ENCODE measurements at places on chromosomes 6 and 20. TPM values are rescaled to one million over a fixed set of nuclear protein-coding genes. Genes with fewer than 3 reads are reported as not detected.
A peak's percentile ranks its signal among the peaks of the same experiment; 100 is the strongest.

The TM9SF4 gene
- 37.9 TPM for total RNA-seq

The MAS1 gene
- not detected for total RNA-seq

The ZSWIM3 gene
- total RNA-seq: 3.3 TPM

The CDH26 gene
- 1.5 TPM for total RNA-seq

The OR2H2 gene
- not detected for total RNA-seq

The TFAP2B gene
- total RNA-seq: not detected

The FAM110A gene
- 15.4 TPM for total RNA-seq

The COL19A1 gene
- not detected for total RNA-seq

The HLA-DRB1 gene
- total RNA-seq: 4.2 TPM

The BMP2 gene
- not detected for total RNA-seq

The C6orf132 gene
- total RNA-seq: 0.12 TPM

GRCh38 chr6:149963462-149964307, at the start of gene ULBP1:
Gene ULBP1 (plus strand): TSS chr6:149963943. CDS start chr6:149964050, 107 bp downstream.
- peak within 1 kb of the TSS; percentile 90 for H3K4me3 ChIP-seq
- peaks cover 5% of the 10 kb centered on the region for H3K36me3 ChIP-seq
- peak; percentile 93 for DNase-seq
- H3K27ac ChIP-seq: peak within 1 kb of the TSS; percentile 78

GRCh38 chr6:32867022-32867477, 13.1 kb downstream of the PSMB9 start:
- H3K36me3 ChIP-seq: no peaks in the 10 kb centered on the region
- peaks cover 39% of the 10 kb centered on the region for H3K4me1 ChIP-seq
- no peaks in the 10 kb centered on the region for H3K27me3 ChIP-seq

DNA sequence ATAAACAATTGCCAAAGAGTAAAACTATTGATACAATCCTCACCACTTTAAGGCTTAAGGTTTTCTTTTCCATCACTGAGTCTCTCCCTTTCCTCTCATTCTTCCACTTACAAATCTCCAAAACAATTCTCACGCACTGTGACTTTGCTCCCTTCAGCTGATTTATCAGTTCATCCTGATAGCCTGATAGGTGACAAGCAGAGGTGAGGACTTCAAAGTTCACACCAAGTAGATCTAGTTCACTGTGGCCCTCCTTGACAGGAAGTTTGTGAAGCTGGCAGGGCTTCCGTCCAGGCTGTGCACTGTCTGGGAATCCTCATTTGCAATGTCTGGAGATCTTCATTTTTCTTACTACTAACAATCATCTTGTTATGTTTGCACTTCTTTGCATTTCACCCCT, 35.2 kb upstream of the POU5F1 start:
- H3K27ac ChIP-seq: peak overlapping the region; percentile 52
- peaks cover 10% of the 10 kb centered on the region for H3K36me3 ChIP-seq
- no peak for DNase-seq
- H3K4me3 ChIP-seq: no peak overlapping the region
- no peaks in the 10 kb centered on the region for H3K27me3 ChIP-seq
- H3K4me1 ChIP-seq: peaks cover 43% of the 10 kb centered on the region

DNA sequence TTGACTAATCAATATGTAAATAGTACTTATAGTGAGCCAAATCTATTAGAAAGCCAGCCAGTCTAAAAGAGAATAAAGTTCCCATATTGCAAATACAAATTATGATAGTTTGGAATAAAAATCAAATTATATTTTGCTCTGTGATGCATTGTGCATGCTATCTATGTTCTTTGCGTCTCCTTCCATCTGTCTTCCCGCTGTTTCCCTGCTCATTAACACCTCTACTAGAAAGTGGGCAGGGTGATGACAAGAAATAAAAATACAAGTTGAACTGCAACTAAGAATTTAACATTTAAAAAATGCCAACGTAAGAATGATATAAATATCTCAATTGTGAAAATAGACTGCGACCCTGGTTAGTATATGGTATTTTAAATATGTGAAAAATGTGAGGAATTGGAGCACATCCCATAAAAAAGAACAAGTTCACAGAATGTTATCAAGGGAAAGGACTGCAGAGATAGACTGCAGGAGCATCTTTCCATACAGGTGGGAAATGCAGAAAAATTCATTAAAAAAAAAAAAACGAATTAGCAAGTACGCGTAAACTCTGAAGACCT, 157.6 kb upstream of the PDE7B start:
- H3K27me3 ChIP-seq: no peaks in the 10 kb centered on the region
- DNase-seq: no peak
- no peak overlapping the region for H3K27ac ChIP-seq
- H3K36me3 ChIP-seq: no peaks in the 10 kb centered on the region

GRCh38 chr20:2798814-2799213, 1.6 kb downstream of the CPXM1 start:
- H3K27ac ChIP-seq: no peak overlapping the region
- peak overlapping the region; percentile 79 for H3K4me3 ChIP-seq
- H3K27me3 ChIP-seq: peaks cover 45% of the 10 kb centered on the region
- H3K36me3 ChIP-seq: peaks cover 1% of the 10 kb centered on the region

DNA sequence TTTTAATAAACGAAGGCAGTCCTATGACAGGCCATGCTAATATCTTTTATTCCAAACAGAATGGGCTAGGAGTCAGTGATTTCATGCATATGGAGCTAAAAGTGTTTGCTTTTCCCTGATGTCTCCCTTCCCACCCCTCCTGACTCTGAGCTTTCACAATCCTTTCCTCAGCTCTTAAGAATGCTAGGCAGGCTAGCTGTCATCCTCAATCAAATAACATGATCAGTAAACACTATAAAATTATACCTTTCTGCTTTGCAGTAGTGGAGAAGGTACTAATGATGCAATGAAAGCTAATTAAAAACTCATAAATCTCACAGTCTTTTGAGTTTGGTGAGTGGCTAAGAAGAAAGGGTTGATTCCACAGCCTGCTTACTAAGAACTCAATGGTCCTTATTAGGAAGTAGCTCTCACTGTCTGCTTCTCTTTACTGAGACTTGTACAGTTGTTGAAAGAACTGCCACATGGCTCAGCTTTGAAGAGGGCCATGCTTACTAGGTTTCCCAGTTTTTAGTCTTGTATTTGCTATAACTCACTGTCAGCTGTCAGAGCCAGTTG, 250.9 kb upstream of the JAG1 start:
- no peak overlapping the region for H3K4me3 ChIP-seq
- no peak overlapping the region for H3K27ac ChIP-seq
- H3K4me1 ChIP-seq: no peaks in the 10 kb centered on the region
- no peaks in the 10 kb centered on the region for H3K36me3 ChIP-seq
- no peak for DNase-seq

DNA sequence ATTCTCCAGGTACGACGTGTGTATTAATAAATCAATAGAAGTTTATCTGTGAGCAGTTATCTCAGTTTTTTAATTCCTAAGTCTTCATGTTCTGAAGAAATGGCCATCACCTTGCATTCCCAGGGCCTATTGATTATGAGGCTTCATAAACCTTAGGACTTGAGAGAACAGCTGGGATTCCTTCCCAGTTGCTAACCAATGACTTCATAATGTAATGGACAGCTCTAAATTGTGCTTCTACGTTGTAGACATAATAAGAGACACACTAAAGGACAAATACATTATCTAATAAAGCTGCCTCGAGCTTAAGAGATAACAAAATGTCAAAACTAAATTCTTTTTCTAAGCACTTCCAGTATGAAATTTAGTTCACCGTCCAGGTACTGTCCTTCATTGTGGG, 30.6 kb downstream of the TSHZ2 start:
- H3K4me1 ChIP-seq: peaks cover 87% of the 10 kb centered on the region
- DNase-seq: no peak
- no peaks in the 10 kb centered on the region for H3K27me3 ChIP-seq
- H3K27ac ChIP-seq: peak overlapping the region; percentile 99
- peaks cover 30% of the 10 kb centered on the region for H3K36me3 ChIP-seq
- H3K4me3 ChIP-seq: peak overlapping the region; percentile 25

GRCh38 chr6:111470991-111471390, 12.0 kb downstream of the REV3L start:
- no peaks in the 10 kb centered on the region for H3K27me3 ChIP-seq
- H3K36me3 ChIP-seq: peaks cover 3% of the 10 kb centered on the region
- H3K4me1 ChIP-seq: peaks cover 29% of the 10 kb centered on the region
- DNase-seq: no peak
- H3K27ac ChIP-seq: no peak overlapping the region

DNA sequence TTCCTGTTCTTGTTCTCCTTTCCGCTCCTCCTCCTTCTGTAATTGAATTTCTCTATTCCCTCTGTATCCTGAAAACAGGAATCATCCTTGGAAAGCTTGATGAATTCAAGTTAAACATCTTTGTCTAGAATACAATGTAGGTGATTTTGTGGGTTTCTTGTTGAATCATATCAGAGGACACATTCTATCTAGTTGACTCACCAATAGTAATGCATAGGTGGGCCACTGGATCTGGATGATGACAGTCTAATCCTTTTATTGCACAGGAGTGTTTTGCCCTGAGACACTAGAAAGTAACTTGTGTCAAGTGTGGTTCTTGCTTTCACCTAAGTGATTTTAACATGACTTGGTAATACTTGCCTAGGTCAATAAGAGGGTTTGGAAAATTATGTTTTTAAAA, 164.3 kb downstream of the RFPL4B start:
- DNase-seq: no peak
- H3K36me3 ChIP-seq: no peaks in the 10 kb centered on the region
- no peak overlapping the region for H3K27ac ChIP-seq
- no peaks in the 10 kb centered on the region for H3K27me3 ChIP-seq

- no peaks in the 10 kb centered on the region for H3K4me1 ChIP-seq
- no peak for DNase-seq
- no peaks in the 10 kb centered on the region for H3K27me3 ChIP-seq
- no peak overlapping the region for H3K27ac ChIP-seq
- H3K4me3 ChIP-seq: no peak overlapping the region
Measured at GRCh38 chr6:4624726-4625125, 151.5 kb upstream of the CDYL start.

GRCh38 chr20:32674362-32674789, 635 bp upstream of the C20orf203 start:
- DNase-seq: peak; percentile 89
- H3K4me3 ChIP-seq: no peak overlapping the region
- peaks cover 15% of the 10 kb centered on the region for H3K4me1 ChIP-seq
- H3K27me3 ChIP-seq: no peaks in the 10 kb centered on the region
- no peak overlapping the region for H3K27ac ChIP-seq
- no peaks in the 10 kb centered on the region for H3K36me3 ChIP-seq

GRCh38 chr6:149154261-149154821, 163.2 kb upstream of the TAB2 start:
- peak overlapping the region; percentile 52 for H3K27ac ChIP-seq
- peaks cover 6% of the 10 kb centered on the region for H3K36me3 ChIP-seq
- no peak overlapping the region for H3K4me3 ChIP-seq
- DNase-seq: no peak

- H3K4me1 ChIP-seq: no peaks in the 10 kb centered on the region
- no peak for DNase-seq
- peaks cover 4% of the 10 kb centered on the region for H3K36me3 ChIP-seq
- H3K27ac ChIP-seq: no peak overlapping the region
- peaks cover 33% of the 10 kb centered on the region for H3K27me3 ChIP-seq
- H3K4me3 ChIP-seq: no peak overlapping the region
Measured at GRCh38 chr6:99637629-99638028, 31.0 kb downstream of the PRDM13 start.

DNA sequence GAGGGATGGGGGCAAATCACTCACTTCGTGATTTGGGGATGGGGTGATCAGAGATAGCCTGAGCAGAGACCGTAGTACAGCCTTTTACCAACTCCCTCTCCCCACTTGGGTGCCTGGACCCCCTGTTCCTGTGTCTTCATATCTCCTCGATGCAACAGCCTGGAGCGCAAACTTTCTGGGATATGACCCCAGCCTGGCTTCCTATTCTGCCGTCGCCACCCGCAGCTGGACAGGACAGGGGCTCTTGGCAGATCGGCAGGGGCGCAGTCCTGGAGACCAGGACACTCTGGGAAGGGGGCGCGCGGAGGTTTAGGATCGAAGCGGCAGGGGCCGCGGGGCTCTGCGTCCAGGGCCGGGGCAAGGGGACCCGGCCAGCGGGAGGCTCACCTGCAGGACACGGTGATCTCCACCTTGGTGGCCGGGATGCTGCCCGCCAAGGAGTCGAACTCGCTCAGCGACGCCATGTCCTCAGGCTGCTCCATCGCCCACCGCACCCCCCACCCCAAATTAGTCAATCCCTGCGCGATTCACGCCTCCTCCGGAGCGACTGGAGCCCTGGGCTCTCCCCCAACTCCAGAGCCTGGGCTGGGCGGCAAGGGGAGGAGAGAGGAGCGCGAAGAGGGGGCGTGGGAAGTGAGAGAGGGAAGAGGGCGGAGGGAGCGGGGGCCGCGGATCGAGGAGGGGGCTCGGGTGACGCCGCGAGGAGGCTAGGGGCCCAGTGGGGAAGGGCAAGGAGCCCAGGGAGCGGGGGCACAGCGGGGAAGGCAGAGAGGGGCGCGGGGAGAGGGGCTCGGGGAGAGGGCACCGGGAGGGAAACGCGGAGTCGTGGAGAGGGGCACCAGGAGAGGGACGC, at the start of gene CPNE5:
Gene CPNE5 (minus strand): TSS at position 549 of the 853 bp plus-strand sequence. CDS start 67 bp downstream, at position 482.
- no peak within 1 kb of the TSS for H3K27ac ChIP-seq
- no peak for DNase-seq
- no peaks in the 10 kb centered on the region for H3K36me3 ChIP-seq
- H3K27me3 ChIP-seq: peaks cover 28% of the 10 kb centered on the region
- H3K4me3 ChIP-seq: peak within 1 kb of the TSS; percentile 72
- peaks cover 15% of the 10 kb centered on the region for H3K4me1 ChIP-seq

- DNase-seq: no peak
- H3K4me3 ChIP-seq: no peak overlapping the region
- H3K27ac ChIP-seq: no peak overlapping the region
- H3K36me3 ChIP-seq: no peaks in the 10 kb centered on the region
Measured at GRCh38 chr6:10154251-10154650, 260.6 kb downstream of the TFAP2A start.
